ENCODE measurements at places on chromosomes 11 and 22. TPM values are rescaled to one million over a fixed set of nuclear protein-coding genes. Genes with fewer than 3 reads are reported as not detected.

PDE3B gene
- 7.7 TPM for polyA plus RNA-seq

RIN1 gene
- 2.3 TPM for polyA plus RNA-seq

BIK gene
- polyA plus RNA-seq = 0.94 TPM

CASP1 gene
- polyA plus RNA-seq = 4.7 TPM

PKDREJ gene
- 0.37 TPM for polyA plus RNA-seq

DGCR2 gene
- 70.6 TPM for polyA plus RNA-seq

DNA sequence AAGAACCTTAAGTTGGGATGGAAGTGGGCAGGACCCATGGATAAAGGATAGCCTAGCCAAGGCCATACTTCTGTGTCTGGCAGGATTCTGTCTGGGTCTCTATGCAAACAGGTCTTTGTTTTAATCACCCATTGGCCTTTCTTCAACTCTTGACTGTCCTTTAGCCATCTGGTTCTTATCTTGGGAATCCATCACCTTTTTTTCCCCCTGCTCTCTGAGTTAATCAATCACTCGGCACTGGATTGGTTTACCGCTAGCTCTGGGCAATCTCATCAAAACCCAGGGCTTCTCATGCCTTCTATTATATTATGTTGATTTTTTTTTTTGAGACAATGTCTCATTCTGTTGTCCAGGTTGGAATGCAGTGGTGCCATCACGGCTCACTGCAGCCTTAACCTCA lies 1.8 kb upstream of the RNF169 start:
- no peak for DNase-seq

DNA sequence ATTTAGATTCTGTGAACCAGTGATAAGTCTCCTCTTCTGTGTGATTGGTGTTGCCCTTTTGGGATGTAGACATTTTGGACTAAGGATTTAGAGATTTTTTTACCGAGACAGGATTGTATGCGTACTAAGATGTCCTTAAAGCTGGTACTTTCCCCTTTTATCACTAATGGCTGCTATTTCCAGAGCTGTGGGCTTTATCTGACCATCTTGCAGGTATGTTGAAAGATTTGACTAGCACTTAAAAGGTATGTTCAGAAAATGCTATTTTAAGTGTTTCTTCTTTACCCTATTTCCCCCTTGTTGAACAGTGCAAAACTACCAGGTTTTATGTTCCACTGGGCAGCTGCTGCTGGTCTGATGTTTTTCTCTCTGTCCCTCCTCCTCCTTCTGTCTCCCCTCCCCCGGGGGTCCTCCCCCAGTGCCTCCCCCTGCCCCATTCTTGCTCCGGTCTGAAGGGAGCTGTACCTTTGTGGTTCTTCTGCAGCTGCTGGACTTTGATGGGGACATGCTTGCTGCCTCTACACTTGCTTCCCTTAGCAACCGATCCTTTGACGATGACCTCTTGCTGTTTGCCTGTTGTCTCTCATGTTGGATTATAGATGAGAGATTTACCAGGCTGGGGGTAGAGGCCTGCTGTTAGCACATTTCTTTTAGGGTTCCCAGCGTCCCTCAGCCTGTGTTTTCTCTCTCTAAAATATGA lies 59.6 kb downstream of the ZNRF3 start:
- DNase-seq = no peak

DNA sequence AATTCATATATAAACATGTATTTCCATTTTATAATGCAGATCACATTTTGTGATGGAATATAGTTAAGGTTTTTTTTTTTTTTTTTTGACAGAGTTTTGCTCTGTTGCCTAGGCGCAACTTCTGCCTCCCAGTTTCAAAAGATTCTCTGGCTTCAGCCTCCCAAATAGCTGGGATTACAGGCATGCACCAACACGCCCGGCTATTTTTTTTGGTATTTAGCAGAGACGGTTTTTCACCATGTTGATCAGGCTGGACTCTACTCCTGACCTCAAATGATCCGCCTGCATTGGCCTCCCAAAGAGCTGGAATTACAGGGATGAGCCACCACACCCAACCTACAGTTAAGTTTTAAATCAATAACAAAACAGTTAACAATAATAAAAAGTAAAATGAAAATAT lies 18.8 kb downstream of the XKR3 start:
- DNase-seq = no peak

DNA sequence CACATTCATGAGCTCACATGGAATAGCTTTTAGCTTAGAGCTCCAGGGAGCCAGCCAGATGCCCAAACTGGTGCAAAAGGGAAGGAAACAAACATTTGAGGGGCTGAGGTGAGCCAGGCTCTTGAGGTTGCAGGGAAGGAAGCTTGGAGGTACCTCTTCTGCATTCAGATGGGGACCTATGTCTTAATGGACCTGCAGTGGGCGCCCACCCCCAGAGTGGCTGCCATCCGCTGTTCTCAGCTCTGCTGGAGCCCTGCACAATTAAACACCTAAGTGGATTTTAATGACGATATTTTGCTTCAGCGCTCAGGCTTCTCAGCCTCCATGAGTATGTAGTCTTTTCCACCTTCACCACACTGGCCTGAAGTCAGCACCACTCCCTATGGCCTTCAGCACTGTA lies 100.8 kb downstream of the LDLRAD3 start:
- DNase-seq = no peak

- no peak for DNase-seq
Observed at GRCh38 chr11:36019722-36020121, 75.9 kb downstream of the LDLRAD3 start.

DNA sequence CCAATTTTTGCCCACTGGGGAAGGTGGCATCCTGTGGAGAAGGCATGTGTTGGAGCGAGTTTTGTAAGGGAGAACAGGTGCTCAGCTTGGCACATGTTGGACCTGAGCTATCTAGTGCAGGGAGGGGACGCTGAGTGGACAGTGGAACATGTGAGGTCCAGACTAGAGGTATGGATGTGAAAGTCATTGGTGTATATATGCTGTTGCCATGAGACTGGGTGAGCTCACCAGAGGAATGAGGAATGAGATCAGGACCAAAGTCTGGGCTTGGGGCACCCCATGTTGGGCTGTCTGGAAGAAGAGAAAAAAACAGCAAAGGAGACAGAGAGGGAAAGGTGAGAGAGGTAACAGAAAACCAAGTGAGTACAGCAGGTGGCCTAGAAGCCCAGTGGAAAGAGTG lies 12.3 kb upstream of the SYT7 start:
- DNase-seq = no peak

GRCh38 chr22:49062155-49062801 lies 765.4 kb downstream of the BRD1 start:
- no peak for DNase-seq

DNA sequence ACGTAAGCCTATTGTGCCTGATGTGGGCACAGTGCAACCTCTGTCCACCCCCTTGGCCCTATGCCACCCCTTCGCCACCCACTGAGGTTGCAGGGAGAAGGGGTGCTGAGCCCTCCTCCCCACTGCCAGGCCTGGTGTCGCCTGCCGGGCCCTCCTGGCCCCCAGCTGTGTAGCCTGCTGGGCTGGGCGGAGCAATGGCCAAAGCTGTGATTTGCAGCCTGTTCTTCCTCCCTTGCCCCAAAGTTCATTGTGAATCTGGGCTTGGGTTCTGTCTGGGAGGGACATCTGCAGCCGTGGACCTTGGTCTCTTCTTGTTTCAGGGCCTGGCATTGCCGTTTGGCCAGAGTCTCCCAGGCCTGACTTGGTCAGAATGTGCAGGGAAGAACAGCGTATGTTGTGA lies 121.9 kb downstream of the PKNOX2 start:
- no peak for DNase-seq

DNA sequence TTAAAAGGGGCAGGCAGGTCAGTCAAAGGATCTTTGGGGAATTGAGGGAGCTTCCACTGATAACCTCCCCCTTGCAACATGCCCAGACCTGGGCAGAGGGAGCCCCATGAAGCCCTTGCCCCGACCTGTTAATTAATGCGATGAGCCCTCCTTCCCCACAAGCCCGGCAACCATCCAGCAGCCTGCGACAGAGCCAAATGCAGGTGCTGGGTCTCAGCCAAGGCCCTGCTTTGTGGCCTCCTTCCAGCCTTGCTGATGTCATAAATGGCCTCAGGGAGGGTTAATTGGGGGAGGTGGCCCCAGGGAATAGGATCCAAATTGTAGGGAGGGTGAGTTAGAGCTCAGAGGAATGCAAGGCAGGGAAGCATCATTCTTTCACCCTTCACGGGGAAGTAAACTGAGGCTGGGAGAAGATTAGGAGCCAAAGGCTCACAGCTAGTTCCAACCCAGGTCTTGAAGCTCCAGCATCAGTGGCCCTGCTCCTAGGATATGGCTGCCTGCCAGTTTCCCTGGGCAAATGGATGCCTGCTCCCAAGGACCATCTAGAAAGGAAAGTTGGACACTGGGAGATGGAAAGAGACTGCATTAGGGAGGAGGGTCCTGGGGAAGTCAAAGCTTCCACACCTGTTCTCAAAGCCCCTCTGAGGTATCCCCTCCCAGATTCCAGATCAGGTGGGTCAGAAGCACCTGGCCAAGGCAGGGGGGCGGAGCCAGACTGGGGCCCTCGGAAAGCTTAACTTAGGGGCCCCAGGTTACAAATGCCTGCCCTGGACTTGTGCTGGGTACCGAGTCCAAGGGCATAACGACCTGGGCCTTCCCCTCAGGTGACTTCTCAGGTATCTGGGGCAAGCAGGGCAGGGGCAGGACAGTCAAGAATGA lies 34.1 kb downstream of the LMO1 start:
- no peak for DNase-seq

GRCh38 chr11:11239959-11240358 lies 113.1 kb downstream of the CSNK2A3 start:
- DNase-seq = no peak

DNA sequence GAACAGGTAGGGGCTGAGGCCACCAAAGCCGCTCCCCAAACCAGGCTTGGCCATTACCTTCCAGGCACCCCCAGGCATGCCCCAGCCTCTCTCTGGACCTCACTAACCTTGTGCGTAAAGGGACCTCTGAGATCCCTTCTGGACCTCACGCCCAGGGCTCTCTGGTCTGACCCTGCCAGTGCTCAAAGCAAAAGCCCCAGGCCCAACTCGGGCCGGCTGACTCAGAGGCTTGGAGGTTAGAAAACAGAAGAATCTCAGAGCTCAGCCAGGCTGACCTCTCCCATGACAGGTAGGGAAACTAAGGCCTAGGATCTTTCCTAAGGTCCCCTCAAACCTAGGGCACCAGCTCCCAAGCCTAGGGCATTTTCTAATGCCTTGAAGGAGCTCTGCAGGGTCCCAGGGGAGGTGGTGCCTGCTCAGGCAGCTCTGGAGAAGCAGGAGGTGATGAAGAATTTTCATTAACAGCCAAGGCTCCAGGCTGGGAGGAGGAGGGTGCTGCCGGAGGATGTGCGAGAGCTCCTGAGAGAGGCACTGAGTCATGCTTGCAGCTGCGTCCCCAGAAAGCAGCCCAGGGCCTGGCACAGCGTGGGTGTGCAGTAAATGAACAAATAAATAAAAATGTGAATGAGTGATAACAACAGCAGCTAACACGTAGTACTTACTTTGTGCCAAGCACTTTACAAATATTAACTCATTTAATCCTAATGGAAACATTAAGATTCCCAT lies 25.6 kb downstream of the ARRB1 start:
- no peak for DNase-seq

DNA sequence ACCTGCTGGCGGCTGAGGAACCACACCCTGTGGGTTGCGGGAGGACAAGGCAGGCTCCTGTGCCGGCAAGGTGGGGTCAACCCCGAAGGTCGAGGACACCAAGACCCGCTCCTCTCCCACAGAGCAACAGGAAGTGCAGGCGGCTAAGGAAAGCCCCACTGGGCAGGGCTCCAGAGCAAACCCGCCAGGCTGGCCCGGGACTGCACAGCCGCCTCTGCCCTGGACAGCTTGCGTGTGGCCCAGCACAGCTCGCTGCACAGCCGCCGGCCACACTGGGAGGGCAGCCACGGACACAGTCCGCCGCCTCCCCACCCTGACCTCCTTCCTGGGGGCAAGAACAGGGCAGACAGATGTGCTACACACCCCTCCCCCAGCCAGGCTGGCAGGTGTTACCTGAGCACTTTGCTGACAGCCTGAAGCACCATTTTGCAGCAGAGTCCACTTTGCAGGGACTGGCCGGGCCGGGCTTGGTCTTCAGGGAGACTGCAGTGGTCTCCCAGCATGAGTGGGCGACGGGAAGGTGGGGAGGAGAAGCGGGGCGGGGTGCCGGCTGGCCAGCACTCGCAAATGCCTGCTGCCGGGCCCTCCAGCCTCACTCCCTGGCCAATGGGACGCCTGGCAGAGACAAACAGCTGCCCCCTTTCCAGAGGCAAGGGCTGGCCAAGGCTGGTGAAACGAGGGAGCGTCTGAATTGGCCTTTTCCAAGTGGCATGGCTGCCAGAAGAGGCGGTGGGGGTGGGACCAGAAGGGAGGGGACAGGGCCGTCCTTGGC lies at the start of gene MOB2:
MOB2 (minus strand) TSS at position 726 of the 772 bp plus-strand sequence; CDS start at position 503, 223 bp downstream.
- no peak for DNase-seq

DNA sequence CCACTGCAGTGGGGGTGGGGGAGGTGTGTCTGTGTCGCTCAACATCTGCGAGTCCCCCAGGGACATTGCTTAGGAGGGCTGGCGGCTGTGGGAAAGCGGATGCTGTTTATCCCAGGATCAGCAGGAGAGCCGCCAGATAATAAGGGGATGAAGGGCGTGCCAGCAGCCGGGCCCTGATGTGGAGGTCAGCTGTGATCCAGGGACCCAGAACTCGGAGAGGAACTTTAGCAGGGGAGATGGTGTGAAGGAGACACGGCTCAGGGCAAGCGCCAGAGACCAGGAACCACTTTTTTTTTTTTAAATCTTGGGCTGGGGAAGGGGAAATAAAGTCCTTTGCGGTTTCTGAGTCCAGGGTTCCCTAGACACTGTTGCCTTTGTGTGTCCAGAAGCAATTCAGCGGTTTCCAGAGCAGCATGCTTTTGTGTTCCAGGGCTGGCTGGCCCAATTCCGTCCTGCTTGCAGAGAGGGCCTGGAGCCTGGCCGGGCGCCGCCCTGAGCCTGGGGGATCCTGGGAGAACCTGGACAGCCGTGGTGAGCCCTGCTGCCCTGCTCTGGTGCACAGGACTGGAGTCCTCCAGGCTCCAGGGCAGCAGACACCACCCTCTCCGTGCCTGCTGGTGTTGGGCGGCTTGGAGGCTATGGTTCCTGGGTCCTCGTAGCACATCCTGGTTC lies at the start of gene GRAMD4:
GRAMD4 (plus strand) TSS at position 557 of the 672 bp plus-strand sequence. CDS start 6,414 bp downstream, outside the sequence.
- DNase-seq = no peak

- DNase-seq = no peak
Observed at GRCh38 chr11:97961431-97961830, 1059.3 kb upstream of the CNTN5 start.

DNA sequence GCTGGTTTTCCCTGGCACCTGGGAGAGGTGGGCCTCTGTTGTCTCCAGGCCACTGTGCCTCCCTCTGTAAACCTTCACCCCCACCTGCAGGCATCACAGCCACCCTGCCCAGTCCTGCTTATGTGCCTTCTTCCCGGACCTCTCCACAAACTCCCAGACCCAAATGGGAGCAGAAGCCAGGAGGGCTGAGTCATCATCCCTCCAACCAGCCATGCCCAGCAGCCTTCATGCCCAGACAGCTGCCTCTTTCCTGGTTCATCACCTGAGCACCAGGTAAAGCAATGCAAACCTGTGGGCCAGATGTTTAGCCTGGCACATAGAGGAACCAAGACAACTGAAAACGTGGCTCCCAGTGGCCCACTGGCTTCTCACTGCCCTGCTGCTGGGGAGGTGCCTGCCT lies 2.1 kb upstream of the TMPRSS4 start:
- DNase-seq = no peak

DNA sequence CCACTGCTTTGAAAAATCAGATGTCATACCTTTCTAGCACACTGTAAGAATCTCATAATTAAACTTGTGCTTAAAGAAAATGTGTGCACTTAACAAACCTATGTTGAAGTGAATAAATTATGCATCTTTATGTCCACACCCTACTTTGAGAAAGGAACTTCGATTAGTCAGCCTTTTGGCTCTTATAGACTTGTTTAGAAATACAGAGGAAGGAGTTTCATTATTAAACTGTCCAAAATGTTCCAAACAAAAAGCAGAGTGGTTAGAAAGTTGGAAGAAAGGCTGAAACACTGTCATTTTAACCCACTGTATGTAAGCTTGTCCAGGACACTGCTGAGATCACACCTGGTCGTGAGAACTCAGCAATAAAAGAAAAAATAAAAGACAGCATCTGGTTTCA lies 863.2 kb upstream of the CHORDC1 start:
- no peak for DNase-seq

Data from right renal cortex interstitium (tissue), 3 donors.